ENCODE measurements at places on chromosomes 3 and 15.

- no peak for DNase-seq
Observed at GRCh38 chr15:63603516-63603915, 6.3 kb downstream of the FBXL22 start.

GRCh38 chr3:61141227-61141626 is 110.0 kb downstream of the FHIT start:
- DNase-seq = no peak

DNA sequence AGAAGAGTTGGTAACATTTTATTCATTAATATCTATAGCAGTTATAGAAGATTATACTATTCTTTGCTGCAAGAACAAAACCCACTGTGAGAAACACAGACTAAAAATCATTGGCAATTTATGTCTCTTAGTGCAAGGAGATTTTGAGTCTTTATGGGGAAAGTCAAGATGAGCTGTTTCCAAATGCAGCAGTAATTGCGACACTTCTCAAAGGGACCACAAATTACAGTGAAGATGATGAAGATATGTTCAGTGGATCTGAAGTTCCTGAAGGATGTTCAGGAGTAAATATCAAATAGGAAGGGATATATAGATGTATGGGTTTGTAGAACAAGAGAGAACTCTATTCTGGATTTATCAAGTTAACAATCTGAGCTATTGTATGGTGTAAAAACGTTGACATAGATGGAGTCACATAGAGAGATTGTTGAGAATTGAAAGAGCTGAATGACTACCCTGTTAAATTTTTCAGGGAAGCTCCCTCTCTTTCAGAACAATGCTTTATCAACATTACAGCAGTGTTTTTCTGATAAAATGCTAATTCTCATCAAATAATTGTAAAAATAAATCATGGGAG is 71.8 kb downstream of the DTWD1 start:
- DNase-seq = no peak

GRCh38 chr15:74614744-74615507 is 710 bp upstream of the CLK3 start:
- peak; percentile 67 for DNase-seq

GRCh38 chr3:29686889-29687592 is 406.2 kb downstream of the RBMS3 start:
- no peak for DNase-seq

GRCh38 chr3:243356-243725 is 46.8 kb downstream of the CHL1 start:
- no peak for DNase-seq

DNA sequence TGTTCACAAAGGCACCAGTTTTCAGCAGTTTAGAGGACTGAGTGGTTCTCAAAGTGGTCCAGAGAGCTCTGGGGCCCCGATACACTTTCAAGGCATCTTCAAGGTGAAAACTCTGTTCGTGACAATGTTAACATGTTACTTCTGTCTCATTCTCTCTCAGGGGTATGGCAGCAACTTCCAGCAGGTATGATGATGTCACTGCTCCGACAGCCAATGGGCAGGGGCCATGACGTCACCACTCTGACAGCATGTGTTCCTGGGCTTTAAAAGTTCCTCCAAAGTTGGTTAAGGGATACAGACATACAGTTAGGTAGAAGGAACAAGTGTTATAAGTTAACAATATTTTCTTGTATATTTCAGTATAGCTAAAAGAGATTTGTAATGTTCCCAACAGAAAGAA is 87.9 kb downstream of the KLF15 start:
- no peak for DNase-seq

DNA sequence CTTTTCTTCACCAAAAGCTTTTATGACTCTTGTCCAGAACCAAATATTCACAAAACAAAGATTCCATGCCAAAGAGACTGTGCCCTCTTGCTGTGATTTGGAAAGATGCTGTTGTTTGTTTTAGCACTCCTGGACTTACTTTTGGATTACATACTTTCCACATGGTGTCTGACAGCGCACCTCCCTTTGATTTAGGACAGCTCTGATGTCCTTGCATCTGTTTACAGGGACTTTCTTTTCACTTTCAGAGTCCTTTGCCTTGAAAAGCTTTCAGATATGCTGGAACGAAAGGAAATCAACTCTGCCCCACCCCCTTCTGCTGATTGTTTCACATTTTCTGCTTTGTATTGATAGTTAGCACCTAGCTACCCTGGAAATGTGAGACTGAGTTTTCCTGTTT is 133.0 kb upstream of the NR2E3 start:
- DNase-seq = no peak

- no peak for DNase-seq
Observed at GRCh38 chr3:63709576-63709975, 57.1 kb downstream of the SNTN start.

GRCh38 chr3:82031596-82031995 is 270.2 kb upstream of the GBE1 start:
- no peak for DNase-seq

- DNase-seq = no peak
Observed at GRCh38 chr3:110680450-110680849, 391.2 kb upstream of the NECTIN3 start.

- no peak for DNase-seq
Observed at GRCh38 chr3:61594144-61594963, 33.0 kb downstream of the PTPRG start.

GRCh38 chr3:18239674-18240073 is 185.5 kb downstream of the SATB1 start:
- no peak for DNase-seq

- peak; percentile 46 for DNase-seq
Observed at GRCh38 chr3:115330430-115330829, 183.3 kb upstream of the ZBTB20 start.

DNA sequence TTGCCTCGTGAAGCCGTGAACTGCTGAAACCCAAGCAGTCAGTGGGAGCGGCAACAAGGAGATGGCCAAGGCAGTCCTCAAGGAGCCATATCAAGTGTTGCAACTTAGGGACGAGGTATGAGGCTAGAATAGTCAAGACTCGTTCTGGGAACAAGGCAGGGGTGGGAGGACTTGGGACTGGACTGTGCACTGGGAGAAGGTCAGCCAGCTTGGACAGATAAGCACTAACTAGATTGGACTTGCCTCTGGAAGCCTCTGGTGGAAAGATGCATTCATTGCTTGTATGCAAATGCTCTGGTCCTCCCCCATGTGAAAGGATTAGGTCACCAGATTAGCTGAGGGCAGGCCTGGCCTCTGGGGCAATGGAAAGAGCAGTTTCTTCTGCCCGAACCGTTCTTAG is 123.3 kb upstream of the CTNNB1 start:
- no peak for DNase-seq

DNA sequence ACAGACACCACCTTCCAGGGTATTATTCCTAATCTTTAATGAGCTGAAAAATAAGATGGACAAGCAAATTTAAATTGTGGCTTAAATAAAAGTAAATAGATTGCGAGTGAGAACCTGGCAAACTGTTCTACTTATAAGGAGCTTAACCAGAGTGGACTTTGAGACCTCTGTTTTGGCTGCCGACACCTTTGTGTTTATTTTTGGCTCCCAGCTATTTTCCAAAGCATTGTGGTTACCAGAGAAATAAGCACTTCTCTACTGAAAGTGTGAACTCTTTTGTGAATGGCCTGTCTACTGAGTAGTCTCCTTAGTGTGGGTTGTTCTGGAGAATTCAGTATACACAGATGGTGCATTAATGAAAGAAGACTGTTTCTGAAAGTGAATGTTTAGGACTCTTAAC is 109.4 kb downstream of the ATP8B4 start:
- no peak for DNase-seq

- peak; percentile 60 for DNase-seq
Observed at GRCh38 chr3:632571-633170, 436.1 kb downstream of the CHL1 start.

DNA sequence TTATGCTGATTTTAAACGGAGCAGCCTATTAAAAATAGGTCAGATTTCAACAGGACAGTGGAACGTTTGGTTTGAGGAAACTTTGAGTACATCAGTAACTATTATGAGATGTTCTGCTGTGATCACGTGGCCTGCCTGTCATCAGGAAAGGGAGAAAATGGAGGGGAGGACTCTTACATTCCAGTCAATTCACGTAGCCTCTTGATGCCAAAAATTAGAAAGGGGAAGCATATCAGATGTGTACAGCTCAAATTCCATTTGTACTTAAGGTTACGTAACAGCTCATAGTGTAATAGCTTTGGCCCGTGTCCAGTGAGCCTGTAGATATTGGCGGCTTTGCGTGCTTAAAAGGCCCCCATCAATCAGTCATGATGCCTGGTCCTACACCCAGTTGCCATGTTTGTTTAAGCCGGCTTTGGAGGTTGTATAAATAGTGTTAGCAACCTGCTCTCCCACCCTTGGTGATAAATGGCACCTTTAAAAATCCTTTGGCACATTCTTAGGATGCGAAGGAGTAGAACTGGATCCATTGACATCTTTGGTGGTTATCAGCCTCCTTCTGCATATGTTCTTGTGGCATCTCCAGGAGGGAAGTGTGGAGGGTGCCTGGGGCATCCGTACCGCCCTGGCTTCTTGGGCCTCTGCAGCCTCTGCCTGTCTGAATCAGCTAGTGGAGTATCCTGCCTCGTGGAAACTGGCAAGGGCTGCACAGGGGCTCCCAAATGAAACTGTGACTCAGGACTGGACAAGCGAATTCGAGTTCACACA is 163.9 kb downstream of the THSD4 start:
- no peak for DNase-seq

DNA sequence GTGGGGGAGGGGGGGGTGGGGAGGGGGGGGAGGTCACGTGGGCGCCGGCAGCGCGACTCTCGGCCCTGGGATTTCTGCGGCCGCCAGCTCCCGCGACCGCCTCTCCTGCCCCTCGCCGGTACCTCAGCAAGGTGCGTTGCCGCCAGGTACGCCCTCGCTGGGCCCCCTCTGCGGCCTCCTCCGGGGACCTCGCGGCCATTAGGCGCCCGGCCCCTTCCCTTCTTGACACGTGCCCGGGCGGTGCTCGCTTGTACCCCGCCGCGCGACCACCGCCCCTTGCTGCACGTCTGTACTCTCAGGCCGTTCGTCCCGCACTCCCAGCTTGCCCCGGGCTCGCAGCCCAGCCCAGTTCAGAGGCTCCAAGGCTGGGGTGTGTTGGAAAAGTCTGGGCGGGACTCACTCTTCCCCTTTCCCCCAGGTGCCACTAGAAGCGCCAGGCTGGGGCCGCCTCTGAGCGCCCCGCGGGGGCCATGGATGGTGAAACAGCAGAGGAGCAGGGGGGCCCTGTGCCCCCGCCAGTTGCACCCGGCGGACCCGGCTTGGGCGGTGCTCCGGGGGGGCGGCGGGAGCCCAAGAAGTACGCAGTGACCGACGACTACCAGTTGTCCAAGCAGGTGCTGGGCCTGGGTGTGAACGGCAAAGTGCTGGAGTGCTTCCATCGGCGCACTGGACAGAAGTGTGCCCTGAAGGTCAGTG is at the start of gene MAPKAPK3:
Gene MAPKAPK3 (plus strand): TSS at position 56 of the 696 bp plus-strand sequence. CDS start 415 bp downstream, at position 471.
- DNase-seq = no peak

GRCh38 chr3:152386208-152386607 is 117.5 kb downstream of the MBNL1 start:
- no peak for DNase-seq

DNA sequence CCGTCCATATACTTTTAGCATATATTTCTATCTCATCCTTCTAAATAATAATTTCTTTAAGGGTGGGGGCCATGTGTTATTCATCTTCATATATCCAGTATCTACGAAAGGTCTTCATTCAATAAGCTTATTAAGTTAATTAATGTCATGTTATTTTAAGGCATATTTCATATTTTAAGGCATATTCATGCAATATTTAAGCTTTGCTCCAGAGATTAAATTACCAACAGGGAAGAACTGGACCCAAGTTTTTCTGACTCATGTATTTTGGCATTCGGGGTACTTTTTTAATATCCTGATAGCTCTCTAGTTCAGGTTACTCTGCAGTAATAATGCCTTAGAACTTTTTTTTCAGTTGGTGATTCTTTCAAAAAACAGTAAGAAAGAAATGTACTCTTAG is 27.4 kb downstream of the PHC3 start:
- no peak for DNase-seq

GRCh38 chr15:36558921-36559320 is 20.5 kb upstream of the CDIN1 start:
- DNase-seq = no peak

- DNase-seq = peak; percentile 48
Observed at GRCh38 chr15:57345584-57345983, 30.7 kb upstream of the CGNL1 start.

- no peak for DNase-seq
Observed at GRCh38 chr3:186694288-186695032, 22.7 kb upstream of the KNG1 start.

- DNase-seq = no peak
Observed at GRCh38 chr15:74808840-74809229, 3.8 kb upstream of the LMAN1L start.

DNA sequence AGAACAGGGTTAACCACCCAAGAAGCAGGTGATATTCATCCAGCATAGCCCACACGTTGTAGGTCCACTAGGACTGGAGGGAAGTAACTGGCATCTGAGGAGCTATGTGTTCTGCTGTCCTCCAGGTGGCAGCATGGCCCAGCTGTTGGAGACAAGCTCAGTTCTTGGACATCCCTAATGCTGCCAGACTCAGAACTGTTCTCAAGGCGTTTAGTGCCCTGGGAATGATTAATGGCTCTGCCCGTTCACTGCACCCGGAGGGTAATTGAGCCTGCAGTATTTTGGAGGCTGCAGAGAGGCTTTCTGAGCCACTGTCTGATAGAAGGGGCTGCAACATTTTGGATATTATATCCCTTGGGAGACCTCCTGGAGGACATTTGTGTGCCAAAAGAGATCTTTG is 521.3 kb upstream of the SEMA6D start:
- peak; percentile 83 for DNase-seq

- no peak for DNase-seq
Observed at GRCh38 chr3:66182246-66182645, 38.6 kb upstream of the SLC25A26 start.

DNA sequence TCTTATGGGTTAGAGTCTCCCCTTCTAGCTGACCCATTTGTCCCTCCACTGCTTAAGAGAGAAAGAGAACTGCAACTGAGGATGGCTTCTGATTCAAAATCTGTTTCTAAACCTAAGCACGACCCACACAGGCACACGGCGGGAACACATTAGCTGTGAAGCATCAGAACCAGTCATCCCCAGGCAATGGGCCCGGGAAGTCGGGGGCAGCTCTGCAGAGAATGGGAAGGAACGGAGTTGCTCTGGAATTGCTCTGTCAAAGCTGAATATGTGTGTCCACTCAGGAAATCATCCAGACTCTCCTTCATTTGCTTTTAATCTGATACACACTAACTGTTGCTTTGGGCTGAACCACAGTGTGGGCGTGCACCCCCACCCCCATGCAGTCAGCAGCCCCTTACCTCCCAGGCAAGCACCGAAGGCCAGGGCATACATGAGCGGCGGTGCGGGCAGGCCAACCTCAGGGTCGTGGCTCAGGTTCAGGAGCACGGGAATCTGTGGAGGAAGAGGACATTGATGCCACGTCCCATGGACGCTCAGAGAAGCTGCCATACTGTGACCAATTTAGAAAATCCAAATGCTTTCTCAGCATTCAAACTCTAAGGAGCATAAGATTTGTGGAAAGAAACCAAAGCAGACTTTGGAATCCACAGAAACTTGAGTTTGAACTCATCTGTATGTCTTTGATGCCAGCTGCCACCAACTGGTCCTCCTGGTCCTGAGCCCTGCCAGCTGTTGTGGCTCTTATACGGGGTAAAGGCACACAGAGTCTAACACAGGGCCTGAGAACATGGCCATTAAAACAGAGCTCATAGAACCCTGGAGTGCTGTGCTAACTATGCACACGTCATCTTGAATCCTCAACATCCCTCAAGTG is 247.9 kb downstream of the OCA2 start:
- no peak for DNase-seq

Data from kidney capillary endothelial cell (primary cell).